Stimulated activated CD4-positive, alpha-beta T cell treated with anti-CD3 and anti-CD28 coated beads, TNF-alpha, amount 100 ng/mL, for 24 hours (primary cell): ENCODE measurements at places on chromosomes 4 and X.

DNA sequence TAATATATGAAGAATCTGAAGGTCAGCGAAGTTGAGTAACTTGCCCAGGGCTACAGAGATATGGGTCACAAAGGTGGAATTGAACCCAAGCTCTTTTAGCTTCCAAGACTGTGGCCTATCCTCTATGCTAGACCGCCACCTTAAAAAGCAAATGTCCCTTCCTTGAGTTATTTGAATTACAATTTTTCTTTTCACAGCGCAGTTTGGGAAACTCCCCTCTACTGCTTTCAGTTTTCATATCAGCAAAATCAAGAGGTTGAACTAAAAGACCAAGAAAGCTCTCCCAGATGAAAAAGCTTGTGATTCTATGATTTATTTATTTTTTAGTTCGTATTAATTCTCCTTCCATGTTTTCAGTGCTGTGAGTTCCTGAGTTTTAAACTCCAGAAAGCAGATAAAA is 174.5 kb upstream of the C1QTNF7 start:
- no peak for DNase-seq

- DNase-seq = no peak
Observed at GRCh38 chrX:120315776-120316175, 4.5 kb upstream of the TMEM255A start.

- no peak for DNase-seq
Observed at GRCh38 chr4:149187726-149188125, 627.9 kb downstream of the IQCM start.

DNA sequence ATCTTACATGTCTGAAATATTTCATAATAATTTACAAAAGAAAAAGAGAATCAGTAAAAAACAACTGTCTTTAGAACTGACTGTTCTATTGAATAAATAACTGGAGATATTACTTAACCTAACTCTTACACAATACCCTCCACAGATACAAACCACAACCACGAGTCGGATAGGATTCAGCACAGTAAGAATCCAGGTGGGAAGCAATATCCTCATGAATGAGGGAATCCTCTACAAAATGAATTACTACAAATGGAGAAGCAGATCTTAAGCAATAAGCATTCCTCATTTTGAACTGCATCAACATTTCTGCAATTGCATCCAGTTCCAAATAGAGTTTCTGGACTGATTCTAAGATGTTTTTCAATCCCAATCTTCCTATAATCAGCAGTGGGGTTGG is 227.1 kb downstream of the SH2D1A start:
- DNase-seq = no peak

GRCh38 chr4:28702571-28702970 is 1841.9 kb downstream of the STIM2 start:
- no peak for DNase-seq

DNA sequence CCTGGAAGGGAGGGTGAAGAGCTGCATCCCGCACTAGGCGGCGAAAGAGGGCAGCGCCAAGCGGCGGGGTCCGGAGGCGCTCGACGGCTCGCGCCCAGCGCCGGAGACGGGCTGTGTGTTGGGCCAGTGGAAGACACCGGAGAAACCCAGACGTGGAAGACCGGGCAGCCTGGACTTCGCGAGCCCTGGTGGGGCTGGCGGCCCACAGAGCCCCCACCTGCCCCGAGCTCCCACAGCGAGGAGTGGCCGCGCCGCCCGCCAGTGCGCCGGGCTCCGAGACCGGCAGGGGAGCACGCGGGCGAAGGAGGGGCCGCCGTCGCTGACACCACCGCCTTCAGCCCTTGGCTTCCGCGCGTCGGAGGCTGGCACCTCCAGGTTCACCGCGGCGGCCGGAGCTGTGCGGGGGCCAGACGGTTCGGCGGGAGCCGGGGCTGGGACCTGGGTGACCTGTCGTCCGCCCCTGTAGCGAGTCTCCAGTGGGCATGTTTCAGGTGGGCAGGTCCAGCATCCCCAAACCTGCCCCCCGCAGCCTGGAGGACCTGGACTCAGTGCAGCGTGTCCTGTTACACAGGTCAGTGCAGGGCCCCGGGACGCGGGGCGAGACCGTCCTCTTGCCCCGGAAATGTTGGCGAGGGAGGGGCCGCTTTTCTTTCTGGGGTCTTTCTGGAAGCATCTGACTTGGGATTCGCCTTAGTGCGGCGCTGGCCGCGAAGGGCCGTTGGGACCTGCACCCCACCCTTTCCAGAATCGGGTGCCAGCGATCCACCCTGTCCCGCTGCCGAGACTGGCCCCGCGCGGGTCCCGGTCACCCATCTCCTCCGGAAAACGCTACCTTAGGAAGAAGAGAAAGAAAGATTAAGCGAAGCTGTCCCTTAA is 9.6 kb upstream of the INTU start:
- no peak for DNase-seq

DNA sequence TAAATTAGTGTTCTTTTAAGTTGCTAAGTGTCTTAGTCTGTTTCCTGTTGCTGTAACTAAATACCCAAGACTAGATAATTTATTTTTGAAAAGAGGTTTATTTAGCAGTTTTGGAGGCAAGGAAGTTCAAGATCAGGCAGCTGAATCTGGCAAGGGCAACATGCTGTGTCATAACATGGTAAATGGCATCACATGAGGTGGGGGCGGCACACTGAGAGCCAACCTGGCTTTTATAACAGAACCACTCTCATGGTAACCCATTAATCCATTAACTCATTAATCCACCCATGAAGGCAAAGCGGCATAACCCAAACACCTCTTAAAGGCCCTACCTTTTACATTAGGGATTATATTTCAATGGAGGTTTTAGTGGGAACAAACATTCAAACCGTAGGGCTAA is 182.2 kb upstream of the GATB start:
- DNase-seq = no peak

- DNase-seq = no peak
Observed at GRCh38 chr4:10944321-10944720, 259.8 kb upstream of the CLNK start.

DNA sequence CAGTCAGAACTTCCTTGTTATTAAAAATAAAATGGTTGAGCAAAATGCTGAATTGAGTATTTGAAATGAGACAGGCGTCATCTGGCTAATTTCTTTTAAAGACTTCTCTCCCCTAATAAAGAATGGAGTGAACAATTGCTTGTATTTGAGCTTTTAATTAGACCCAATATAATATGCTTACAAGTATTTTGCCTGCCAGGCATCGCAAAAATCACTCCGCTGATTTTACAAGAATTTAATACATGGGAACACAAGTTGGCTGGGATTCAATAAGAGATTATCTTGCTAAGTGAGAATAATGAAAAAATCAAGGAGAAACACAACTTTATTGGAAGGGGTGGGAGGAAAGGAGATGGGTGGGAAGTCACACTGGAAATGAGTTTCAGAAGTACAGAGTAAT is 52.3 kb downstream of the KLF3 start:
- DNase-seq = no peak

GRCh38 chr4:106854569-106855351 is 181.4 kb downstream of the DKK2 start:
- no peak for DNase-seq

DNA sequence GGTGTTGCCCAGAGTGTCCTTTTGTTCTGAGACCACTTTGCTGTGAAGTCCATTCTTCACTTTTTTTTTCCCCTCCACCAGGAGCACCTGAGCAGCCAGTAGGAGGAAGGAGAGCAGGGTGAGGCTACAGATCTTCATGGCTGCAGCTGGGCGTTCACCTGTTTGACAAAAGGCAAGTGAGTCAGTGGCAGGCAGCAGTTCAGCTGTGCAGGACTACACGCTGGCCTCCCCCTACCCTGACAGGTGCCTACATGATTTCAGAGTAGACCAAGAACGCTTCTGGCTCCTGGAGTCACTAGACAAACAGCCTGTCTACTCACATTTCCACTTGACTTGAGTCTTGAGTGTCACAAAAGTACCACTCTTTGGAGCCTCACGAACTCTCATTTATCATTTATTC is 2.0 kb downstream of the FGFBP1 start:
- no peak for DNase-seq

- no peak for DNase-seq
Observed at GRCh38 chrX:30865015-30865414, 24.0 kb downstream of the TAB3 start.

DNA sequence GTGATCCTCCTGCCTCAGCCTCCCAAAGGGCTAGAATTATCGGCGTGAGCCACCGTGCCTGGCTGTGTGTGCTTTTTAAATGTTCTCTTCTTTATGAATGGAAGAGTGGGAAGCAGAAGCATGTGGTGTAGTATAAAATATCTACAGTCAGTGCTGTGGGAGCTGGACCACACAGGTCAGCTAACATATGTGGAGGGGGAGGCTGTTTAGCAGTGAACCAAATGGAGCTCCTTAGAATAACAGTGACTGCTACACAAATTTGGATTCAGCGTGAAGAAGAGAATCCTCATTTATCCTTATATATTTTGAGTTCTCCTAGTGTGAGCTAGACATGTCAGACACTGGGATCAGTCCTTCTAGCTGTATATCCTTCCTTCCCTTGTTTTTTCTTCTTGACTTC is 3.2 kb downstream of the SNX25 start:
- DNase-seq = no peak

GRCh38 chrX:79466636-79467035 is 99.5 kb upstream of the ITM2A start:
- no peak for DNase-seq

DNA sequence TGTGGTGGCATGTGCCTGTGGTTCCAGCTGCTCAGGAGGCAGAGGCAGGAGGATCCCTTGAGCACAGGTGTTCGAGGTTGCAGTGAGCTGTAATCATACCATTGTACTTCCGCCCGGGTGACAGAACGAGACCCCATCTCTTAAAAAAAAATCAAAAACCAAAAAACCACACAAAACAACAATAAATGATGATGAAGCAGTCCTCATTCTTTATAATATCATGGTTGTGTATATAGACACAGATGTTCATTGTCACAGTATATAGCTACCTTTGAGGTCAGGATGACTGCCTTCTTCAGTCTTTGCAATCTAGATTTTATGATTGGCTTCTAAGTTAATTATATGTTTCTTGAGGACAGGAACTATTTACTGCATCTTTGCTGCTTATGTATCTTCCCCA is 37.0 kb downstream of the ZFX start:
- DNase-seq = no peak

DNA sequence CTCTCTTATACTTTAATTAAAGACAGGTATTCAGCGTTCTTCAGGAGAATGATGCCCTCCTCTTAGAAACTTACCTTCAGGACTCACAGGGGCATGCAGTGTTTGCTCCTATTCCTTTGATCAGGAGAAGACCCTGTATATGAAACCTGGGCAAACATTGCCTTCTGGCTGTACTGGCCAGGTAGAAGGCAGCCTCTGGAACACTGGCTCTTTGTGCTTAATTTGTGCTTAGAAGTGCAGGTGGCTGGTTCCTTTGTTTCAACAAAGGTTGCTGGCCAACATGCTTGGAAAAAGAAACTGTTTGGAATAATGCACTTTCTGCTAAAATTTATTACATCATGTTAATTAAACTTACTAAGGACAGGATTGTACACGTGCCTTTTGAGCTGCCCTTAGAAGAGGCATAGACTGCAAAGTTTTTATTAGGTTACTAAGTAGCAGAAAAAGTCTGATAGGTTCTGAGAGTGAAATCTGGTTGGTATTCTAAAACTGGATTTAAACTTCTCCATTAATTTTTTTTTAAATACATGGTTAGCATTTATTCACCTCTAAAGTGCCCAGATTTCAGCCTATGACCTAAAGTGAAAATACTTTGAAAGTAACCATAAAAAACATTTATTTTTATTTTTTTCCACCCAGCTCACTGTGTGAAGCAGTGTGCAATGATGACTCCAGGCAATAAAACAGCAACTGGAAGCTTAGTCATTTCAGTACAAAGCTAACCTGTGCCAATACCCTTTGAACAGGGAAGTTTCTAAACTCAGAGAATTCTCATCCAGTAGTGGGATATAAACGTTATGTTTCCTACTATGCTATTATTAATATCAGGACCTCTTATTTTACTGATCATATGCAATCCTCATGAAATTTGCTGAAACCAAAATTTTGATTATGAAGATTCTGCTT is 11.3 kb downstream of the RASSF6 start:
- no peak for DNase-seq
